Psoas muscle (tissue), 8 donors: ENCODE measurements at places on chromosomes 2 and 18. TPM values are rescaled to one million over a fixed set of nuclear protein-coding genes. Genes with fewer than 3 reads are reported as not detected.

DNA sequence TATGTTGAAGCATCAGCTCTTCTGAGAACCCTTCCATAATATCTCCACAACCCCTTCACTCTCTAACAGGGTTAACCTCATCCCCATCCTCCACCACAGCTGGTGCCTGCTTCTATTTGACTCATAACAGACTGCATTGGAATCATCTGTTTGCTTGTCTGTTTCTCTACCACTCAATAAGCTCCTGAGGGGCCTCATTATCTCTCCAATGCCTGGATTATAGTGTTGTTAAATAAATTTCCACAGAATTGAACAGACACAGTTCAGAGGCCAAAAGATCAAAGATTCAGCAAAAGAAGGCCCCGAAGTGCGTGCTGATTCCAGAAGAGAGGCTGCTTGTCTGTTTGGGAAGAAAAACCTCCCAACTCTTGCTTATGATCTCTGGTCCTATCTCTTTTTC is 33.7 kb upstream of the FAM98A start:
- no peak for DNase-seq

Gene TMEM17
- 1.1 TPM for polyA plus RNA-seq

Gene DCDC2C
- polyA plus RNA-seq: not detected

- DNase-seq: no peak
These were observed 131.6 kb upstream of the DLGAP1 start for GRCh38 chr18:4586731-4587130.
